ENCODE measurements at places on chromosomes 7 and 10.
A peak's percentile ranks its signal among the peaks of the same experiment; 100 is the strongest.

GRCh38 chr10:71774916-71775702 is 1.8 kb upstream of the VSIR start:
- no peak for DNase-seq

DNA sequence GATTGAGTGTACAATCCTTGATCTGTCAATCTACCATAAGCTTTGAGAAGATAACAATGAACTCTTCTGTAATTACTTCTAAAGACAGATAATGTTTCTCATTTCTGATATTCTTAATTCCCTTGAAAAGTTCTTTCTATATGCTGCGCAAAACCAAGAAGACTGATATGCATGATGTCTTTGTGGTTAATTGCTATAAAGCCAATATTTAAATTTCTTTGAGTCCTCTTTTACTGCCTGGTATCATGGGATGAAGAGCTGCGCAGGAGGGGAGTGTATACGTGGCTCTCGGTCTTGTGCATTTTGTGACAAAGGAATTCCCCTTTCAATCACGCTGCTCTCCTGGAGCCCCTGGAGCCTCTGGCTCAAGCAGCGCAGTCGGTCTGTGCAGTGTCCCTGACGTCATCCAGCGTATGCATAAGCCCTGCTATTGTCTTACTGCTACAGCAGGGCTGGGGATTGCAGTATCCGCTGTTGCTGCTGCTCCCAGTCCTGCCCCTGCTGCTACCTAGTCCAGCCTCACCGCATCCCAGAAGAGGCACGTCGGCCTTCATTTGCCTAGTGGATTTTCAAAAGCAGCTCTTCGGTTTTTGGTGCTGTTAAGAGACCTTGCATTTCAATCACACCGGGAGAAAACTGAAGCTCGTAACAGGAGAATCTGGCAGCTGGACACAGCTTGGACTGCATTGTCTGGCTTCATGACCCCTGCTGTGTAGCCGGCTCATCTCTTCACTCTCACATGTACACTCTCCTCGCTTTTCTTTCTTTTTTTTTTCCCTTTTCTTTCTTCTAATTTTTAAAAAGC is 66.7 kb downstream of the ST7 start:
- no peak for DNase-seq

- DNase-seq, result peak; percentile 7
Observed at GRCh38 chr10:97069576-97070362, 116.0 kb downstream of the SLIT1 start.

DNA sequence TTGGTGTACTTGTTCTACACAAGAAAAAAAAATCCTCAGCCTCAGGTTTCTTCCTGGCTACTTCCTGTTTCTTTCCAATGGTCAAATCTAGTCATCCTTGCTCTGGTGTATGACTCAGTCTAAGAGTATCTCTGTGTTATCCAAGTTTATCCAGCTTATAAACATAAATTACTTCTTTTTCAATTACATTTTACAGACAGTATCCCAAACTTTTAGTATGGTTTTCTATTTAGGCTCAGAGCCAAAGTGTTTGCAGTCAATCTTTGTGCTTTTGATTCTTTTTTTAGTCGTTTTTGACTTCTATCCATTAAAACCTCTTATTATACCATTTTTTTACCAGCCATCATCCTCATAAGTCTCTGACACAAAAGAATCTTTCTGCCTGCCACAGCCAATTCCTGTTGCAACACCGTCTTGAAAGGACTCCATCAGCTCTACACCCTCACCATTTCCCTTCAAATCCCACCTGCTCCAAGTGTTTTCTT is 294.6 kb downstream of the PTEN start:
- DNase-seq, result no peak

DNA sequence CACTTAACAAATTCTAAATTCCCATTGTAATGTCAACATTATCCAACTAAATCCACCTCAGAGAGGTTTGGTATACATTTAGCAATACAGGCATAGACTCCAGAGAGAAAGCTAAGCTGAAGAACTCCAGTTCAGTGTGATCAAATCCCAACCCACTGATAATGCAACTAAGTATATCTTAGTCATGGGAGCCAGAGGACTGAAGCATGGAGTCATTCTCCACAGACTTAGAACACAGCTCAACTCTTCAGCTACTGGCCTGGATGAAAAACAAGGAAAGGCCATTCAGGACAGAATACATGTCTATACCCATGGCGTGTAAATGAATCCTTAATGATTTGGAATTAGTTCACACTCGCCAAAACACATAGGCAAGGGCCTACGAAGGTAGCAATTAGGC is 27.9 kb downstream of the NOC3L start:
- DNase-seq, result no peak

- peak; percentile 43 for DNase-seq
Observed at GRCh38 chr7:150737265-150738055, at the start of gene GIMAP5. TSS of gene GIMAP5 (plus strand) at chr7:150737418. CDS start at chr7:150740885, 3,467 bp downstream.
